Body of pancreas (tissue), 4 donors: ENCODE measurements at places on chromosomes 1 and 21.
A peak's percentile ranks its signal among the peaks of the same experiment; 100 is the strongest.

DNA sequence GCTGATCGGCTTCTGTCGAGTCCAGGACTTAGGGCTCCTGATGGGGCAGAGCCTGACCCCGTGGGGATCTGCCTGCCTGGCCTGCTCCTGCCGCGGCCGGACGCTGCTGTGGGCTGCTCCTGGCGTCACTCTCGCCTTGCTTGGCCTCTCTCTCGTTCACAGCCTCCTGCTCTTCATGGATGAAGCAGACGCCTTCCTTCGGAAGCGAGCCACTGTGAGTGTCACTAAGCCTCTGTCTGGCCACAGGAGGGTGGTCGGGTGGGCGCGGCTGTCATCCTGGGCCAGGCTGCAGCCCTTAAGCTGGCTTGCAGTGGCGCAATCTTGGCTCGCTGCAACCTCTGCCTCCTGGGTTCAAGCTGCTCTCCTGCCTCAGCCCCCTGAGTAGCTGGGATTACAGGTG, 16.1 kb downstream of the ATAD3B start:
- DNase-seq = no peak
- no peak overlapping the region for H3K27ac ChIP-seq
- H3K4me3 ChIP-seq = no peak overlapping the region
- H3K4me1 ChIP-seq = no peaks in the 10 kb centered on the region
- no peaks in the 10 kb centered on the region for H3K27me3 ChIP-seq

- no peak overlapping the region for H3K27ac ChIP-seq
- no peaks in the 10 kb centered on the region for H3K4me1 ChIP-seq
- no peaks in the 10 kb centered on the region for H3K27me3 ChIP-seq
These were observed 19.6 kb downstream of the BACE2 start for GRCh38 chr21:41187537-41188025.

DNA sequence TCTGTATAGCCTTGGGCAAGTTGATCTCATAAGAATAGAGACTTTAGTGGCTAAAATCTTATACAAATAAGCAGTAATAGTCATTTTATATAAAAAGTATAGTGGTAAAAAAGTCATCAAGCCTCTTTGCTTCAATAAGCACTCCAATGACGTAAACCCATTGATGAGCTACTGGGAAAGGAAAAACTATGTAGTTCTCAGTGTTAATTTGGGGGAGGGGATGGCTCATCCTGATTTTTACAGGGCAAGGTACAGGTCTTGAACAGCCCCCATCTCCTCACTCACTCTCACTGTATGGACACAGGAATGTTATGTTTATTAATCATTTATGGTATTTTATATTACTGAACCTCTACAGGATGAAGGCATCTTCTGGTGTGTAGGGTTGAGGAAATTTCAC, 38.1 kb upstream of the CD55 start:
- H3K27ac ChIP-seq = no peak overlapping the region
- peaks cover 9% of the 10 kb centered on the region for H3K4me1 ChIP-seq
- DNase-seq = no peak
- H3K36me3 ChIP-seq = no peaks in the 10 kb centered on the region

- no peak for DNase-seq
- H3K36me3 ChIP-seq = no peaks in the 10 kb centered on the region
- H3K27ac ChIP-seq = no peak overlapping the region
- no peak overlapping the region for H3K4me3 ChIP-seq
- H3K4me1 ChIP-seq = peaks cover 26% of the 10 kb centered on the region
These were observed 55.8 kb upstream of the SSBP3 start for GRCh38 chr1:54461731-54462596.

DNA sequence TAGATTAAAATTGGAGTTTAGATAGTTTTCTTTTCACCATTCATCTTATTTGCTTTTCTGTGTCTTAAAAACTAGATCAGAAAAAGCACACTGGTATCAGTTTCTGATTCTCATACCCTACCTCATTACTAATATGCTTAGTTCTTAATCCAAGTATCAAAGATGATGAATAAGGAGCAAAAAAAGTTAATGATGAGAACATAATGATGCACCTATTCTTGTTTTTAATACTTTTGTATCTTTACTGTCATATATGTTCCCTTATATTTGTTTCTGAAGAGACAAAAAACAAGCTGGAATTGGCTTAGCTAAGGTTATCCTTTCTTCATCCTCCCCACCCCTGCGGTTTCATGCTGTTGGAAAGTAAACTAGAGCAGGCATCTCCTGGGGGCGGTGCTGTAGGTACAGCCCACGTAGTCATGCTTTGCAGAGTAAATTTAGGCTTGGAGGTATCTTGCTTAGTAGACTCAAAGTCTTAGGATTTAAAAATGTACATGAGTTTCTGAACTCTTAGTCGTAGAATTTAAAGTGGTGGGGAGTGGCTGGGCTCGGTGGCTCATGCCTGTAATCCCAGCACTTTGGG, 16.4 kb downstream of the CNIH4 start:
- no peak overlapping the region for H3K4me3 ChIP-seq
- H3K27ac ChIP-seq = no peak overlapping the region
- H3K4me1 ChIP-seq = no peaks in the 10 kb centered on the region
- no peak for DNase-seq
- H3K27me3 ChIP-seq = no peaks in the 10 kb centered on the region

- no peaks in the 10 kb centered on the region for H3K36me3 ChIP-seq
- H3K27ac ChIP-seq = no peak overlapping the region
- DNase-seq = no peak
- no peak overlapping the region for H3K4me3 ChIP-seq
- no peaks in the 10 kb centered on the region for H3K27me3 ChIP-seq
These were observed 512.2 kb downstream of the NPHP4 start for GRCh38 chr1:5479876-5480646.

DNA sequence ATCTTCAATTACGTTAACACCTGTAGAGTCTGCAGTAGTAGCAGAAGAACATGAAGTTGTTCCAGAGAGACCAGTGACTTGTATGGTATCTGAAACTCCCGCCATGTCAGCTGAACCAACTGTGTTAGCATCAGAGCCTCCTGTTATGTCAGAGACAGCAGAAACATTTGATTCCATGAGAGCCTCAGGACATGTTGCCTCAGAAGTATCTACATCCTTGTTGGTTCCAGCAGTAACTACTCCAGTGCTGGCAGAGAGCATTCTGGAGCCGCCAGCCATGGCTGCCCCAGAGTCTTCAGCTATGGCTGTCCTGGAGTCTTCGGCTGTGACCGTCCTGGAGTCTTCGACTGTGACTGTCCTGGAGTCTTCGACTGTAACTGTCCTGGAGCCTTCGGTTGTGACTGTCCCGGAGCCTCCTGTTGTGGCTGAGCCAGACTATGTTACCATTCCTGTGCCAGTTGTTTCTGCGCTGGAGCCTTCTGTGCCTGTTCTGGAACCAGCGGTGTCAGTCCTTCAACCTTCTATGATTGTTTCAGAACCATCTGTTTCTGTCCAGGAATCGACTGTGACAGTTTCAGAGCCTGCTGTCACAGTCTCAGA, 10.3 kb downstream of the SON start:
- H3K4me3 ChIP-seq = no peak overlapping the region
- H3K27ac ChIP-seq = no peak overlapping the region
- no peaks in the 10 kb centered on the region for H3K27me3 ChIP-seq
- peaks cover 30% of the 10 kb centered on the region for H3K36me3 ChIP-seq
- peaks cover 6% of the 10 kb centered on the region for H3K4me1 ChIP-seq
- DNase-seq = no peak

DNA sequence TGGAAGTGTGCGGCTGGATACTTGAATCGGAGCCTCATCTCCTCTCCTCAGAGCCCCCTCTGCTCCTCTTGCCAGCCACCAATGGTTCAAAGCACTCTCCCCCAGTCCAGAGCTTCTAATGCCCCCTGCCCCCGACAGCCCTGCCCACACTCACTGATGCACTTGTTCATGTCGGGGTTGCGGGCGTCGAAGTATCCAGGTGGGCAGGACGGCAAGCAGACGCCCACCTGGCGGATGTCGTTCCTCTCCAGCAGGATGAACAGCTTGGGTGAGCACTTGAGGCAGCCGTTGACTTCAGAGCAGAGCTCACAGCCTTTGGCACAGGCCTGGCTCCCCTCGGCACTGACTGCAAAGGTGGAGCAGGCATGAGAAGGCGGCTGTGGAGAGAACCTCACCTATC, 18.4 kb downstream of the RSPO1 start:
- no peaks in the 10 kb centered on the region for H3K4me1 ChIP-seq
- H3K27ac ChIP-seq = no peak overlapping the region
- H3K27me3 ChIP-seq = no peaks in the 10 kb centered on the region
- H3K36me3 ChIP-seq = no peaks in the 10 kb centered on the region

DNA sequence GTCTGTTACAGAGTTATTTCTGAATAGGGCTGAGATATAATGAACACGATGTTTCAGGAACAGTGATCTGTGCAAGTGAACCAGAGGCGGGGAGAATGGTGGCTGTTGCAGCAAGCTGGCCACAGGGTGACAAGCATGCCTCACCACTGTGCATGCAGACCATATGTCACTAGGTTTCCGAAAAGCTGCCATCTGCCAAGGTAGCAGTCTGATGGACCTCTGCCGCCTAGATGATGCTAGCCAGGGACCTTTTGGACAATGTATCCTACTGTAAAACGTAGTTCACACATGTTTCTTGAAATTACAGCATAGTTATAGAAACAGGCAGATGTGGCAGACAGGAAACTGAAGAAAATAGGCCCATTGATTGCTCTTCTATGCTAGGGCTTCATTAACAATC, 204.2 kb upstream of the RRP15 start:
- H3K4me3 ChIP-seq = no peak overlapping the region
- no peak overlapping the region for H3K27ac ChIP-seq
- H3K27me3 ChIP-seq = no peaks in the 10 kb centered on the region
- no peaks in the 10 kb centered on the region for H3K4me1 ChIP-seq
- H3K36me3 ChIP-seq = no peaks in the 10 kb centered on the region

DNA sequence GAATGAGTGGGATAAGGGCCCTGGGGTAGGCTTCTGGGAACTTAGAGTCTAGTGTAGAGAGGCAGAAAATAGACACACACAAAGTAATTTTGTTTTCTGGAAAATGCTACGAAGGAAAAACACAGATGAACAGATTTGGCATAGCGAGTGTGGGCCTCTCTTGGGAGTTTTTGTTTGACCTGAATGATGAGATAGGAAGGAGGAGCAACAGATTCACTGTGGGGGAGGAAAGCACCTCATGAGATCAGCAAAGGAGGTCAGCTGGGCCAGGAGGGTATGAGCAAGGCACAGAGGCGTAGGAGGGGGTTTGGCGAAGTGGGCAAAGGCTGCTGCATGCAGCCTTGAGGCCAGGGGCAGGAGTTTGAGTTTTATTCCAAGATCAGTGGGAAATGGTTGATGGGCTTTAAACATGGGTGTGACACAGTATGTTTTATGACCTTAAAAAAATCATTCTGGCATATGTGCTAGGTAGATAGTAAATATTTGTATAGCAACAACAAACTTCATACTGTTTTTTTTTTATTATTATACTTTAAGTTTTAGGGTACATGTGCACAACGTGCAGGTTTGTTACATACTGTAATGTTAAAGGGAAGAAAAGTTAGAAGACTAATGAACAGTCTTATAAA, 57.9 kb downstream of the FGGY start:
- DNase-seq = no peak
- no peaks in the 10 kb centered on the region for H3K27me3 ChIP-seq
- H3K27ac ChIP-seq = no peak overlapping the region
- H3K36me3 ChIP-seq = no peaks in the 10 kb centered on the region
- H3K4me1 ChIP-seq = peaks cover 7% of the 10 kb centered on the region
- H3K4me3 ChIP-seq = no peak overlapping the region

DNA sequence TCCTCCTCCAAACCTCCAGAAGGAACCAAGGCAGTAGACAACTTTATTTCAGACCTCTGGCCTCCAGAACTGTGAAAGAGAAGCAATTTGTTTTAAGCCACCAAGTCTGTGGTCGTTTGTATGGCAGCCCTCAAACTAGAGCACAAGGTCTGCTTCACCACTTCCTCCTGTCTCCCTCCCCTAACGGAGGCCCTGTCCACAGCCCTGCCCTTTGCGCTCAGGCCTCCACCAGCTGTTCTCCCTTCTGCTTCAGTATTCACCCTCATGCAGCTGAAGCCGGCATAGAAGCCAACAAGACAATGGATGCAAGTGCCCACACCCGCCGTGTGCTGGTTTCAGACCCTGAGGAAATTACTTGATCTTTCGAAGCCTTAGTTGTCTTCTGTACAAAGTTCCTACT, 364.1 kb downstream of the HHAT start:
- DNase-seq = no peak
- H3K27me3 ChIP-seq = no peaks in the 10 kb centered on the region
- no peaks in the 10 kb centered on the region for H3K36me3 ChIP-seq
- H3K4me3 ChIP-seq = no peak overlapping the region

DNA sequence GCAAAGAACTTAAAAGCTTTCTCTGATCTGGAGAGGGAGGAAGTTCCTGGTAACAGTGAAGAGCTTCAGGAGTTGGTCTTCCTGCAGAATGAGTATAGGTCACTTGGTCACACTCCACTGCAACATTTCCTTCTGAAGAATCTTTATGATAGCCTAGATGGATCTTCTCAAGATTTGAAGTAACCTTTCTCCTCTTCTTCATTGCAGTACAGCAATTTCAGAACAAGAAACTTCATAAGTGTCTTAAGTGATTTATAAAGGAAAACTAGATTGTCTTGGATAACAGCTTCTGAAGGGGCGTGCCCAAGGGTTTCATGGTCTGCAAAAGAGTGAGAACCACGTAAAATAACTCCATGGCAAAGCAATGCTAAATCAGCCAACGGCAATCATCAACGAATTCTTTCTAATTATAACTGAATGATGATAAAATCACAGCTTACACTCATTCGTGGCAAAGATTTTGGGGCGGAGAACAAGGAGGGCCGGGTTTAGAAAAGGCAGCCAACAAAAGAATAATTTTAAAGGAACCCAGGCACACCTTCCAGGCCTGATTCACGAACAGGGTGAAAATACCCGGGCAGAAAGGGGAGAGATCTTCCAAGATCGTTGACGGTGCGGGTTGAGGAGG, 53.9 kb upstream of the ASPM start:
- DNase-seq = no peak
- H3K4me3 ChIP-seq = peak overlapping the region; percentile 50
- H3K4me1 ChIP-seq = peaks cover 25% of the 10 kb centered on the region

DNA sequence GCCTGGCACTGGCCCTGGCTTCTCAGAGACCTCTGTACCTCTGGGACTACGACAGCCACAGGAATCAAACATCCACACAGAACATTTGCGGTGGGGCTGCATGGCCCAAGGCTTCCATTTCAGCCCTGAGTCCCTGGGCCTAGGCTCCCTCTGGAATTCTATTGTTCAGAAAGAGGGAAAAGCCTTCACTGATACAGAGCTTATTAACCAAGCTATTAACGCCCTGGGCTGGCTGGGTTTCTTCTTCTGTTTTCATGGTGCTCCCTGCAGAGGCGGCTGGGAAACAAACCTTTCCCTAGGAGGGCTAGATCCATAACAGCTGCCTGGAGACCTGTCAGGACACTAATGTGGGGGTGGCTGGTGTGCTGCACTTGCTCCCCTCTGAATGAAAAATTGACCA, 88.2 kb downstream of the KAZN start:
- H3K27ac ChIP-seq = no peak overlapping the region
- H3K4me1 ChIP-seq = no peaks in the 10 kb centered on the region
- no peaks in the 10 kb centered on the region for H3K36me3 ChIP-seq
- H3K4me3 ChIP-seq = no peak overlapping the region
- no peaks in the 10 kb centered on the region for H3K27me3 ChIP-seq

GRCh38 chr1:87084244-87084836, 169.9 kb downstream of the HS2ST1 start:
- no peaks in the 10 kb centered on the region for H3K36me3 ChIP-seq
- H3K27me3 ChIP-seq = no peaks in the 10 kb centered on the region
- H3K4me1 ChIP-seq = no peaks in the 10 kb centered on the region
- no peak overlapping the region for H3K27ac ChIP-seq
